Inflammatory macrophage (primary cell): ENCODE measurements at places on chromosomes 5 and 9.

- DNase-seq = no peak
Observed at GRCh38 chr5:122454541-122454940, 142.5 kb downstream of the SNCAIP start.

GRCh38 chr5:115463983-115464382 lies 80.6 kb downstream of the FEM1C start:
- no peak for DNase-seq

- no peak for DNase-seq
Observed at GRCh38 chr5:41048986-41049385, 22.2 kb downstream of the MROH2B start.

DNA sequence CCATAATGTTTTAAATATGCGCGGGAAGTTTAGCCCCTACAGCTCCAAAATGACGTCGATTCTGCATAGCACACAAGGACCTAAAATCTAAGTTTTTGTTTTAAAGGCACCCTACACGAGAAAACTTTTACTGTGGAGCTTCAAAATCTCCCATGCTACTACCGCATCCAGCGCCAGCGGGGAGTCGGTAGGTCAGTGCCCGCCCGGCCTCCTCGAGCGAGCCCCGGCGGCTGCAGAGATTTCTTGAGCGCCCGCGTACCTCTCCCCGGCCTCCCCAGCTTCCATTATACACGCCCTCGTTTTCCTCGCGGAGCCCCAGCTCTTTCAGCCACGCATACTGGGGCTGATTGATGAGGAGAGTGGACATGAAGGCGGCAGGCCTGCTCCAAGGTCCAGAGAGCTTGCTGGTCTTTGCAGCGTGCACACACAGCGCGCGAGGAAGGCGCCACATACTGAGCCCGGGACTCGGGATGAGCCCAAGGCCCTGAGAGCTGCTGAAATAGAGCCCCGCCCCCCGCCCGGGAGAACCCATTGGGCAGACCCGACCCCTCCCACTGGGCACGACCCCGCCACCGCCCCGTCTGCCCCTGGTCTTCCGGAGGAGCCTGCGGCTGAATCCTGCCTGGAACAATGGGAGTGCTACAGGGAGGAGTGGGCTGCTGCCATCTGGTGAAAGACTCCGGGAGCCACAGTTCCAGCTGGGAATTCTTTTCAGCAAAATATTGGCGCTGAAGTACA lies at the start of gene ALDH7A1:
ALDH7A1 (minus strand) TSS at position 472 of the 738 bp plus-strand sequence; CDS start at position 451, 21 bp downstream.
- peak; percentile 57 for DNase-seq

DNA sequence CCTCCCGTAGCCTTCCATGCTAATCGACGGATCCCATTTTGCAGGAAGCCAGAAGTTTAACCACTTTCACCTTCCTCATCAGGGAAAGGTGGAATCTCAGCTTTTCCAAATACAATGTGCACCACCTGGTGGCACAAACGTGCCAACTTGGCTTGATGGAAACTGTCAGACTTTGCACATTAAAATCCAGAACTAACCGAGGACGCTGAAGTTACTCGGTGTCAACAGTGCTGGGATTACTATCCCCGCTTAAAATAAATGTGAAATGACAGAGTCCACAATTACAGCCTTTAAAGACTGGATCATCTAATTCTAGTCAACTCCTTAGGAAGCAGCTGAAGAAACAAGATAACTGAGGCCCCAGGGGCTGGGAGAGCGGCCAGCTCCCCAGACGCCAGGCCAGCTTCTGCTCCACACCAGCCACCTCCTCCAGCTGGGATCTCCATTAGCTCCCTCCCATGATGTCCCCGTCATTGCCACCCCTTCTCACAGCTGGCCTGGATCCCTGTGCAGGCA lies 50.1 kb upstream of the RETREG1 start:
- no peak for DNase-seq

- no peak for DNase-seq
Observed at GRCh38 chr5:76021936-76022584, 61.1 kb upstream of the SV2C start.

- no peak for DNase-seq
Observed at GRCh38 chr5:170817195-170817594, 33.7 kb downstream of the GABRP start.

GRCh38 chr5:35058374-35058788 lies 10.6 kb upstream of the AGXT2 start:
- no peak for DNase-seq

- DNase-seq = peak; percentile 80
Observed at GRCh38 chr5:148179234-148179824, 11.0 kb downstream of the SPINK14 start.

GRCh38 chr9:2419347-2419746 lies 202.2 kb upstream of the VLDLR start:
- no peak for DNase-seq

GRCh38 chr5:149404746-149405549 lies 25.9 kb upstream of the IL17B start:
- no peak for DNase-seq

DNA sequence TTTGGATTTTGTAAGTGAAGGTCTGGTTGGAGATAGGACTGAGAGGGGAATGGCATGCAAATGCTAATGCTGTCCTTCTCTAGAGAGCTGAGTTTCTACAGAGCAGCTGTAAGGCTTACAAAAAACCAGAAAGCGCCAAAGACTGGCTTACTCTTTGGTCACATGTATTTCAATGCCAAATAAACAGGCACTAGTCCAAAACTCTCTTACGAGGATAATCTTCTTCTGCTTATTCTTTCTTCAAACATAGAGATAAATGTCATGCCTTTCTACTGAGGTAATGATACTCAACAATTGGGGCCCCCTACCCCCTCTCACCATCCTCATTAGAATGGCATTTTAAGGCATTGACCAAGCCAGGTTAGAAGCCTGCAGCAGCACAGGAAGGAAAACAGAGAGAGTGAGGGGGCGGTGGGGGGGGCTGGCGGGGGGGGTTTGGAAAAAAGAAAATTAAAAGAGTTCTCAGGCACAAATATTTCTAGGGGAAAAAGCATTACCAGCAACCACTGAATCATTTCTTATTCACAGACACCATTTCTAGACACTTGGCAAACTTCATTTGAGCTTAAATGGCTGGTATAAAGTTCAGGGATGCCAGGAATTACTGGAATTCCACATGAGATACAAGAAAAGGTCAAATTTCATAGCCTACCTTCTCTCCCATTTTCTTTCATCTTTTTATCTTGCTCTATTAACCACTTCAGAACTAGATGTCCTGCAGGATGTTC lies 34.0 kb downstream of the PUM3 start:
- no peak for DNase-seq

DNA sequence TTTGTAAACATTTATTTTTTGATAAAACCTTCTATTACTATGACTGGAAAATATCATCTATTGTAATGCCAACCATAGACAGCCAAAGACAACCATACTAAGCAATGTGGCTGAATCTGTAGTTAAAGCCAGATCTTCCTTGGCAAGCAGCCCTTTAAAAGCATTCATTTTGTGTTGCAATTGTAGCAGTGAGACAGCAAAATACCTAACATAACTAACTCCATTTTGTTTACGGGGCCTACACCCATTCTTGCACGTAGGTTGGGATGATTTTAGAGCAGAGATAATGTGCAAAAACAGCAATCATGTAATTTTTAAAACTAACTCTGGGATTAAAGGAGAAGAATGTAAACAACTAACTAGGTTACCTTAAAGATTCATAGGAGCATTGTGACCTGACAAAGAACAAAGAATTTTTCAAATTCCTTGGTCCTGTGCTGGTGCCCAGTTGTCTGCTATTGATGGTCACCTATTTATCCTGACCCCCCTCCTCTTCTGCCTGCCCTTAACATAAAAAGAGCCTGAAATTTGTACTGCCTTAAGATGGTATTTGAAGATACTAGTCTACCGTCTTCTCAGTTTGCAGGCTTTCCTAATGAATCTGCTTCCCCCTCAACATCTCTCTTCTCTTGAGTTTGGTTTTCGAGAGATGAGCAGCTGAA lies 10.6 kb downstream of the IFNA1 start:
- DNase-seq = no peak

DNA sequence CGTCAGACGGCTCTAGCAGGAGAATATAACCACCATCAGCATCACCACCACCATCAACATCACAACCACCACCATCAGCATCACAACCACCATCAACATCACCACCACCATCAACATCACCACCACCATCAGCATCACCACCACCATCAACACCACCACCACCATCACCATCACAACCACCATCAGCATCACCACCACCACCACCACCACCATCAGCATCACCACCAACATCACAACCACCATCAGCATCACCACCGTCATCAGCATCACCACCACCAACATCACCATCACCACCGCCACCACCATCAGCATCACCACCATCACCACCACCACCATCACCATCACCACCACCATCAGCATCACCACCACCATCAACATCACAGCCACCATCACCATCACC lies 210.7 kb downstream of the C9orf50 start:
- DNase-seq = no peak

- DNase-seq = peak; percentile 23
Observed at GRCh38 chr5:39100851-39101396, 26.7 kb upstream of the RICTOR start.

DNA sequence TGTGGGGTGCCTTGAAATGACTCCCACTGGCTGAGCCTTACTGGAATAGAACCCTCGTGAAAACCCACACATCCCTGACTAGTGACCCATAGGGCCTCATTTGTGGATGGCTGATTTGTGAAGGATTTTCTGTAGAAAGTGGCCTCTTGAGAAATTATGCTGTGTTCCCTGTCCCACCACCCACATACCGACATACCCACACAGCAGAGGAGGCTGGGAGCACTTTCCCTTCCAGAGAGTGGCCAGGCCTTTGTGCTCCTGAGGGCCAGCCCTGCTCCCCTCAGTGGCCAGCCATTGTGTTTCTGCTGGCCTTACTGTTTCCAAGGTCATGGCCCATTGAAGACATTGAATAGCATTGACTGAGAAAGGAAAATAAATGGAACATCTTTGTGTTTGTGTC lies 29.6 kb downstream of the IL9 start:
- peak; percentile 45 for DNase-seq

DNA sequence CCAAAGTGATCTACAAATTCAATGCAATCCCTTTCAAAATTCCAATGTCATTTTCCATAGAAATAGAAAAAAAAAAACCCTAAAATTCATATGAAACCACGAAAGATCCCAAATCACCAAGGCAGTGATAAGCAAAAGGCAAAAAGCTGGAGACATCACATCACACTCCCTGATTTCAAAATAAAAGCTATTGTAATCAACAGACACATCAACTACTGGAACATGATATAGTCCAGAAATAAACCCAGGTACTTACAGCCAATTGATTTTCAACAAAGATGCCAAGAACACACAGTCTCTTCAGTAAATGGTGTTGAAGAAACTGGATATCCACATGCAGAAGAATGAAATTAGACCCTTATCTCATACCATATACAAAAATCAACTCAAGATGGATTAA lies 224.0 kb downstream of the WDR70 start:
- DNase-seq = no peak

DNA sequence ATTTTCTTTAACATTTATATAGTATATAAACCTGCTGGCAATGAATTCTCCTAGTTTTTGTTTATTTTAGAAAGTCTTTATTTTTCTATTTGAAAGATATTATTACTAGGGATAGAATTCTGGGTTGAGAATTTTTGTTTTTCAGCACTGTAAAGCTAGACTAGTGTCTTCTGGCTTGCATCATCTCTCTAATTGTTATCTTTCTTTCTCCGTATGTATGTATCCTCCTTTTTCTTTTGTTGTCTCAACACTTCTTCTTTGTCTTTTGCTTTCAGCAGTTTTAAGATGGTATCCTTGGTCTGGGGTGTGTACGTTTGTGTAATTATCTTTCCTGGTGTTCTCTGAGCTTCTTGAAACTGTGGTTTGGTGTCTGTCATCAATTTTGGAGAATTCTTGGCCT lies 48.8 kb downstream of the FBXO4 start:
- no peak for DNase-seq

GRCh38 chr5:74576941-74577456 lies 63.5 kb downstream of the ENC1 start:
- peak; percentile 33 for DNase-seq

DNA sequence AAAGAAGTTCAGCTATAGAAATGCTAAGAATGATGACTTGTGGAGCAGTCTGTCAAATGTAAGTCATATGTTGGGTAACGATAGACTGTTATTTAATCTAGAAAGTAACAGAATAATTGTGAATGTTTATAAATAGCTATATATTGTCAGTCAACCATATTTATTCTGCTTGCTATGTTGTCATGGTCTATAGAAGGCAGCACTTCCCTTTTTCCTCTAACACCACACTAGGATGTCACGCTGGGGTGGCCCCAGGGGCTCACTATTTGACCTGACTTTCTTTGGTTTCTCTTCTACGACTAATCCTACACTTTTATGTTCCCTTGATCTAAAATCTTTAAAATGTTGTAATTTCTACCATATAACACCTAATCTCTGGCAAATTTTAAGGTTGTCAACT lies 20.5 kb downstream of the ERAP2 start:
- peak; percentile 77 for DNase-seq

DNA sequence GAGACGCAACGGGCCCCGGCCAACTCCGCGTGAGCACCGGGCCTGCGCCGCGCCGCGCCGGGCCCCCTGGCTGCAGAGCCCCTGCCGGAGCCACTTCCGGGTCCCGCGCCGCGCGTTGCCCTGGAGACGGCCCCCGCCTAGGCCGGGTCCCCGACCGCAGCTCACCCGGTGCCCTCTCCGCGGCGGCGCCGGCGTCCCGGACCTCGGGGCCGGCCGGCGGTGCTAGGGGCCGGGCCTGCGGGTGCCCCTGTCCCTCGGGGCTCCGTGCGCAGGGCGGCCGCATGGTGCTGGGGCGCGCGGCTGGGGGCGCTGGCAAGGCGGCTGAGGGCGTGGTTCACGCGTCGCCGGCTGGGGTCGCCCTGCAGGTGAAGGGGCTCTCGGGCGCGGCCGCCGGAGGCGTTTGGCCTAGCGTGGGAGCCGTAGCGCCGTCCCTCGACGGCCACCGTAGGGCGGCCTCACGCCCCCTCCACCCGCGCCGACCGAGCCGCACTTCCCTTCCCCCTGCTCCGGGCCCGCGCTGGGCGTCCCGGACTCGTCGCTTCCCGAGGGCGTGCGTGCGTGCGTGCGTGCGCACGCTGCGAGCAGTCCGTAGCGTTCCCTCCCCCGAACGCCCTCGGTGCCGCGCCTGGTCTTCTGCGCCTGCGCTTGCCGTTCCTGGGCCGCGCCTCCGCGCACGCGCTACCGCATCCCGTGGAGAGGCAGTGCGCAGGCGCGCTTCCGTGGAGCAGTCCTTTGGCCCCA lies at the start of gene TMEM250:
TMEM250 (minus strand) TSS at position 556 of the 741 bp plus-strand sequence. CDS start 1,975 bp downstream, outside the sequence.
- peak; percentile 99 for DNase-seq

GRCh38 chr5:93716453-93716852 lies 24.9 kb downstream of the POU5F2 start:
- DNase-seq = no peak

DNA sequence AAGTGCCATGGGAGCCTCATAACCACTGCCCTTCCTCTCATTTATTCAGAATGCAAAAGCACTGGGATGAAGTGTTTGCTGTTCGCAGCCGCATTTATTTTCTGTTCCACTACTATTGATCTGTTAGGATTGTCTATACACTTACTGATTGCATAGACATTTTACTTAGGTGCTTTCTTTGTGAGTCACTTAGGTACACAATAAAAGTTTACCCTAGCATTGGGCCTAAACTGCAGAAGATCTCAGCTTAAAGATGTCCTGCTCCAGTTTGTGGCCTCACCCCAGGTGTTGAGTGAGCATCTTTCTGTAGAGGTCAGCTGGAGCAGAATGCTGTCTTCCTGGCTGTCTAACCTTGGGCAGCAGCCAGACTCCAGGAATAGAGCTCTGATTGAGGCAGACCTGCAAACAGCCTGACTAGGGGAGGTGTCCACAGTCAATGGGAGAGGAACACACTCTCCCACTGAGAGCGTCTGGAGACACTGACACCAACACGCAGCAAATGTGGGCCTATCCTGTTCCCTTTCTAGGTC lies 54.0 kb downstream of the GPR21 start:
- DNase-seq = no peak

GRCh38 chr5:148976569-148977381 lies 86.1 kb downstream of the SH3TC2 start:
- DNase-seq = no peak
